ENCODE measurements at places on chromosomes 2 and 18. TPM values are rescaled to one million over a fixed set of nuclear protein-coding genes. Genes with fewer than 3 reads are reported as not detected.

- DNase-seq = no peak
Observed at GRCh38 chr2:96145848-96146152, 560 bp upstream of the DUSP2 start.

- no peak for DNase-seq
Observed at GRCh38 chr2:127986548-127987079, 41.2 kb downstream of the SAP130 start.

DNA sequence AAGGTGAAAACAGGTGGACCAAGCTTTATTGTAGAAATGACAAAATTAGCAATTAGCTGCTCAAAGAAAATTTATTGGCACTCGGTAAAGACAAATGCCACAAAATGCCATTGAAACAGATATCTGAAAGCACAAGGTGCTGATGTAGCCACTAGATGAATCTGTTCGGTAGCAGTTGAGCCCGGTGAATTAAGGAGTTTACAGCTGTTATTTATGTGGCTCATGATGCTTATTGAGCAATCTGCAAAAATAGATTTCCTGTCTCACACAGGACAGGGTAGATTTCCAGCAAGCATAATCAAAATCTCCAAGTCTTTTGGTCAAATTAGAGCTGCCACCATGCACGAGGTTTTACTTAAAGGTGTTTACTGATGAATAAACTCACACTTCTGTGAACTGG lies 182.2 kb downstream of the PPP1R1C start:
- DNase-seq = no peak

DNA sequence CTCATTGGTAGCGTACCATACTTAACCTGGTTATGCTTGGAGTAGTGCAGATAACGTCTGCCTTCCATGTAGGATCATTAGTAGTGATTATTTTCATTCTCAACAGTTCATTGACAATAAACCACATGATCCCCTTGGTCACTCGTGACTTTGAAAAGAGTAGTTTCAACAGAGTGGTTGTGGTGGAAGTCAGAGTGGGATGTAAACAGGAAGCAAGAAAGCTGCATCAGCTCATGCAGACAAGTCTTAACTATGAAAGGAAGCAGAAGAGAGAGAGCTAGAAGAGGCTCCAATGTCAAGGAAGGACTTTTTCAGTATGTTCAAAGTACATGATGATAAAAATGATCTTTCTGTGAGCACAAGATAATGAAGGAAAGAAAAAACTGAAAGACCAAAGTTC lies 287.4 kb downstream of the MBD2 start:
- DNase-seq = no peak

GRCh38 chr18:46051731-46052461 lies 20.2 kb downstream of the PSTPIP2 start:
- DNase-seq = no peak

GRCh38 chr2:72694715-72695496 lies 130.9 kb downstream of the EXOC6B start:
- DNase-seq = no peak

DNA sequence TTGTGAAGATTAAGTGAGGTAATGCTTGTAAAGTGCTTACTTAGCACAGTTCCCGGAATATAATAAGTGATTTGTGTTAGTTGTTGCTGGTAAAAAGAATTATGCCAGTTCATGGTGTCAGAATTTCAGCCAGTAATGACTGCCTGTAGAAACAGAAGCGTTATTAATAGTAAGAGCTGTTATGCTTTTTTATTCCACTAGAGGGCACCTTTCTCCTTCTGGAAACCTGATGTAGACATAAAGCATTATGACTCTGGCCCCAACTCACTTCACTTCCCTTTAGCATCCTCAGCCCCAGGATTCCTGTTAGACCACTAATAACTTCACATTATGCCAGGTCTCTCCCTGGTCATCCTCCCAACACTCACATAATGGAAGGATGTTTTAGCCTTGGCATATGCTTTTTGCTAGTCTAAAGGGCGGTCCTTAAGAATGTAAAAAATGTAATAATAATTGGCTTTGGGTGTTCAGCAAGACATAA lies 34.9 kb downstream of the C18orf54 start:
- DNase-seq = no peak

DNA sequence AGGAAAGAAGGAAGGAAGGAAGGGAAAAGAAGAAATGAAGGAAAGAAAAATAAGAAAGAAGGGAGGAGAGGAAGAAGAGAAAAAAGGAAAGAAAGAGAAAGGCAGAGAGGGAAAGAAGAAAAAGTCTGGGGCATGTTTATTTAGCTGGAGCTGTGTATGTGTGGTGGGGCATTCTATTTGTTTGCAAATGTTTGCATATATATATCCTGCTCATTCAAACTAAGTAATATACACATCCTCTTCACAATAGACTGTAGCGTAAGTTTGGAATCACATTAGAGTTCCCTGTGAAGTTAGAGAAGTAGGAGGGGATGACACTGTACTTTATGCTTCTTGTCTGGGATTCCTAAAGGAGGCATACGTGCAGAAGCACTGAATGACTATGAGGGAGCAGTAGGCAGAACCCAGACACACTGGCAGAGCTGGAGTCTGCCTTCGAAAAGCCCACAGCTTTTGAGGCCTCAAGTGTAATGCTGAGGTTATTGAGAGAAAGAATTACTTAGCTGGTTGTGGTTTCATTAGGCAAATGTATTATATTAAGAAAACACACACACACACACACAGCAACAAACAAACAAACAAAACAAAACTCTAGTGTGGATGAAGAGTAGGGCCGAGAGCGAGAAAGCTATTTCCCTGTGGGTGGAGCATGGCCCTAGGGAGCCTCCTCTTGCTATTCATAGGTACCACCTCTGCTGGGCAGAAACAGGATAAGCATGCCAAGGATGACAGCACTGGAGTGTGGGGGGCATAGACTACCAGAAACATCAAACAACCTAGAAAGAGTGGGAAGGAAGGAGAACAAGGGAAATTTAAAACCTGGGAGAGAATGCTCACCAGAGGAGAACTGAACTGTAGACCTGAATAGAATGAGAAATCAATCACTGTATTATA lies 905.1 kb upstream of the NXPH2 start:
- DNase-seq = no peak

GRCh38 chr2:78263571-78263970 lies 741.4 kb upstream of the LRRTM4 start:
- DNase-seq = no peak

GRCh38 chr2:12396699-12397098 lies 320.0 kb upstream of the TRIB2 start:
- DNase-seq = no peak

DNA sequence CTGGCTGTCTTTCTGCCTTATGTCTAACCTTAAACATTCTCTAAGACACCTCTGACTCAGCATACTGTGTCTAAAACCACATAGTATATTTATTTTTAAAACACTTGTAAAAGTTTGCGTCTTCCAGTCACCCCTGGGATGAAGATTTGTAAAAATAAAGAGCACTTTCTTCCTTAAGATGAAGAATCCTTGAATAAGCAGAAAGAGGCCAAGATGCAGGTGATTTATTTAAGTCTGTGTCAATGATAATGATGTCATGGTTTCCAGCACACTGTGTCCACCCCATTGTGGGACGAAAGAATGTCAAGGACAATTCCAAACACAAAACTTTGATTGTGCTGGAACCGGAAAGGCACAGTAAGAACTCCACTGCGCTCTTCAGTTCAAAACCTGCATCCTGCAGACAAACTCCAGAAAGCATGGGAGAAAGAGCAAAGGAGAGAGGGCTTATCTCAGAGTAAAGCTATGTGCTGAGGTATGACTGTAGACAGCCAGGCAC lies 92.9 kb downstream of the ZEB2 start:
- no peak for DNase-seq

GRCh38 chr2:215356948-215357461 lies 45.1 kb downstream of the ATIC start:
- DNase-seq = no peak

- no peak for DNase-seq
Observed at GRCh38 chr2:118800736-118801135, 46.7 kb downstream of the EN1 start.

Gene GDF7
- 11.2 TPM for total RNA-seq

Gene GCG
- not detected for total RNA-seq

Gene HDHD2
- 26.0 TPM for total RNA-seq

Gene RUFY4
- not detected for total RNA-seq

Gene GALNT14
- 16.8 TPM for total RNA-seq

Gene CCDC74A
- total RNA-seq = 16.0 TPM

Measured in endothelial cell (in vitro differentiated cells).